Activated naive CD4-positive, alpha-beta T cell treated with anti-CD3 and anti-CD28 coated beads, Interleukin-2, amount 50 U/mL, for 72 hours (primary cell): ENCODE measurements at places on chromosomes 5 and 9. TPM values are rescaled to one million over a fixed set of nuclear protein-coding genes. Genes with fewer than 3 reads are reported as not detected.

DNA sequence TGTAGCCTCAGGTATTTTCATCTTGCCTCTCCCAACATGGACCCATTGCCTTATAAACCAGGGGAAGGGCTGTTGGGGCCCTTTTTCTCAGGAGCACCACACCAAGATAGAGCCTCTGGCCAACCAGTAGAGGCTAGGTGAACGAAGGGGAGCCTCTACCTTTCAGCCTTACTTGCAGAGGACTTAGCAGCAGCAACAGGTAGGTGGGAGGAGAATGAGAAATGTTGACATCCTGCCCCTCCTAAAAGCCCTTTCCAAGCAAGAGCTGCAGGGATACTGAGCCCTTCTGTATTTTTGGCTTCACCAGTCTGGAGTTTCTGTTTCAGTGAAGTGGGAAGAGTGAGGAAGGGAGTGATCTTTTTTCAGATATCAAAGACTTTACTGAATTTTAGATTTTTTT is 77.4 kb downstream of the MTREX start:
- DNase-seq: no peak

DNA sequence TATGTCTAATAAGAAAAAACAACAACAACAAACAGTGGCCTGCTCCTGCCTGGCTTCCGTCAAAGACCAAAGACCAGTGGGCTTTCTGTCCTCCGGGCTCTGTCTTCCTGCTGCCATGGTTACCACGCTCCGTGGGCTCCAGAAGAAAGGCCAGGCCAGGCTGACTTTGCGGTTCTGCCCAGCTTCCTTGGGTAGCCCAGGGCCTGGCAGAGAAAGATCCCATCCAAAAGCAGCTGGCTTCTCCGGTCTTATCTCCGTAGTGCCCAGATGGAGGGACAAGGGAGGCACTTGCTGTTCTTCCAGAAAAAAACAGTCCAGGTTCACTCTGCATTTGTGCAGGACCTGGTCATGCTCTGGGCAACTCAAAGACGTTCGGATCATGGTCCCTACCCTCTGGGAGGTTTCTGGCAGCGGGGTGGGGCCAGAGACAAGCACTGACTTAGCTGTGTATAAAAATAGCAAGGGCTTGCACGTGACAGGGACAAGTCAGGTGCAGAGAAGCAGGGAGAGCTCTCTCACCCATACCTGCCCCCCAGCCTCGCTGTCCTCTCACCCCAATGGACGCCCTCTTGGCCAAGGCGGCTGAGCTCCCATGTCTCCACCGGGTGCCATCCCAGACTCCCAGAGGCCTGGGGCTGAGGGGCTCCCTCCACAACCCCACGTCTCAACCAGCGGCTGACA is 212.2 kb downstream of the C9orf50 start:
- DNase-seq: no peak

GRCh38 chr5:133820507-133820906 is 147.9 kb downstream of the C5orf15 start:
- no peak for DNase-seq

- peak; percentile 89 for DNase-seq
Measured at GRCh38 chr9:36400332-36401163, 479 bp upstream of the RNF38 start.

GRCh38 chr5:150809363-150809762 is 30.8 kb downstream of the SMIM3 start:
- no peak for DNase-seq

DNA sequence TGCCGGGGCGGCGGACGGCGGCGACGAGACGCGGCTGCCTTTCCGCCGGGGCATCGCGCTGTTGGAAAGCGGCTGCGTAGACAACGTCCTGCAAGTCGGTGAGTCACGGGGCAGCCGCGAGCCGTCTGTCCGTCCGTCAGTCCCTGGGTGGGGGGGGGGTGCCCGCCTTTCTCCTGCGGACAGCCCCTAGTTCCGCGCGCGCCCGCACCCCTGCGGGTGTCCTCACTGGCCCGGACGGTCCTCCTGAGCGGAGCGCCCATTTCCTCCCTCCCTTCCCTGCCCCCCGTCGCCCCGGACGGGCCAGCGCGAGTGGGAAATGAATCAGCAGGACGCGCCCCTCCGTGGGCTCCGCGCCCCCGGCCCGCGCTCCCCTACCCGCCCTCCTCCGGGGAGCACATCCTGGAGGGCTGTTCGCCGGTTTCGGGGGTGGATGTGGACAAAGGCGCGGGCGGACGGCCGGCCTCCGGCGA is 828 bp downstream of the ZSWIM6 start:
- DNase-seq: no peak

ZNF484 gene
- 8.1 TPM for total RNA-seq

IRX1 gene
- not detected for total RNA-seq

DNA sequence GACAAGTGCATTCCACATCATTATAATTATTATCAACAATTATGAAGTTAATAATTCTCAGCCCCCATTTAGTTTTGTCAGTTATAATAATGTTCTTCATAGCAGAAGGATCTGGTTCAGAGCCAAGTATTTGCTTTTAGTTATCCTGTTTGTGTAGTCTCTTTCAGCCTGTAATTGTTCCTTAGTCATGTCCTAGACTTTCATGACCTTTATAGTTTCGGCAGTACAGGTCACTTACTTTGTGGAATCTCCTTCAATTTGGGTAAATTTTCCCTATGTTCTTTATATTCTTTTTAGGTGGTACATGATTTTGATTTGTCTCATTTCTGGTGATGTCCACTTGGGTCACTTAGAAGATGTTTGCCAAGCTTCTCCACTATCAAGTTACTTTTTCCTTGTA is 34.3 kb downstream of the UBE2R2 start:
- no peak for DNase-seq
